CD4-positive, alpha-beta T cell treated with Interleukin-1 beta for 1 hour (primary cell): ENCODE measurements at places on chromosomes 6 and 20.

DNA sequence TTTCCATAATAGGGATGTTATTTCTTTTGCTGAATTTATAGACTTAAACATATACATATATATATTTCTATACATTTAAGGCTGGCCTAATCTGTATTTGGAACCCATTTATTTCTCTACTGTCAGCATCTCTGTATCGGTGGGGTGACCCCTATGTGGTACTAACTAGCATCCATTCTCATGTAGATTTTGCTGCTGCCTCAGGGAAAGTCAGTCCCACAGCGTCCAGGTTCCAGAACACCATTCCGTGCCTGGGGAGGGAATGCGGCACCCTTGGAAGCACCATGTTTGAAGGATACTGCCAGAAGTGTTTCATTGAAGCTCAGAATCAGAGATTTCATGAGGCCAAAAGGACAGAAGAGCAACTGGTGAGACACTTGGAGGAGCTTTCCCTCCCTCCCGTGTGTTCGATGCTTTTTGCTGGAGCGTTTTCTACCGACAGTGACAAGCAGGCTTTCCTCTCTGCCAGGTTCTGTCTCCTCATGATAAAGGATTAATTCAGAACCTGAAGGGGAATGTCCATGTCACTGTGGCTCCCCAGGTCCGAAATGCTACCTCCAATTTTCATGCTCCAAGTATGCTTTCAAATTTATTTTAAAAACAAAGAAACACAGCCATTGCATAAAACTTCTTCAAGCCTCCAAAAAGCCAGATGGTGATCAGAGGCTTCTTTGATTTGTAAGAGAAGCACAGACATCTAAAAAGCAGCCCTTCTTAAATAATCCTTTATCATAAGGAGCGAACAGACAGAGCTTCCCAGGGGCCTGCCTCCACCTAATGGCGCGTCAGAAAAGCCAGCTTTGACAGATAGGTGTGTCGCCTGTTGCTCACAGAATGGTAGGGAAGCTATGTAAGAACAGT lies 13.1 kb downstream of the TNFAIP3 start:
- no peak for DNase-seq

DNA sequence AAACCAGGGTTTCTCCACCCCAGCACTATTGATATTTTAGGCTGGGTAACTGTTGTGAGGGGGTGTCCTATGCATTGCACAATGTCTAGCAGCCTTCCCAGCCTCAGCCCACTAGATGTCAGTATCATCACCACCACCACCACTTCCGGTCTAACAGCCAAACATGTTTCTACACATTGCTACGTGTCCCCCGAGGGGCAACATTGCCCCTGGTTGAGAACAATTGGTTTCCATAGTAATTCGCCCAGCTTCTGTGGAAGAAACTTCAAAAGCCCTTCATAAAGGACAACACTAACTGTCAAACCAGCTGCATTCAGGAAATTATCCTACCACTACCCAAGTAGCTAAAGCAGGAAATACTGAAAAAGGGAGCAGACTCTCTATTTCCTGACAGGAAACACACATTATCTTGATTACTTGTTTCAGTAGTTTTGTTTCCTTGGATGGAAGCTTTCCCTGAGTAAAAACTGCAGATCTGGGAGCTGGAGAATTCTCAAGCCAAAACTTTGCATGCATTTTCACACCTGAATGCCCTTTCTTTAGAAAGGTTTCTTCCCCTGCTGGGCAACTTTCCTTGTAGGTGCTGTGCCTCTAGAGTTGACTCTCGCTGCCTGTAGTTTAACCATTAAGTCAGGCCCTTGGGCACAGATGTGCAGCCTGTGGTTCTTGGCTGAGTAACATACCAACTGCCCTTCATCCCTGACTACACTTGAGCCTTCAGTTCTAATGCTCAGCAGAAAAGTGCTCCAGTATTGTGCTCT lies 23.6 kb downstream of the PKHD1 start:
- peak; percentile 51 for DNase-seq

DNA sequence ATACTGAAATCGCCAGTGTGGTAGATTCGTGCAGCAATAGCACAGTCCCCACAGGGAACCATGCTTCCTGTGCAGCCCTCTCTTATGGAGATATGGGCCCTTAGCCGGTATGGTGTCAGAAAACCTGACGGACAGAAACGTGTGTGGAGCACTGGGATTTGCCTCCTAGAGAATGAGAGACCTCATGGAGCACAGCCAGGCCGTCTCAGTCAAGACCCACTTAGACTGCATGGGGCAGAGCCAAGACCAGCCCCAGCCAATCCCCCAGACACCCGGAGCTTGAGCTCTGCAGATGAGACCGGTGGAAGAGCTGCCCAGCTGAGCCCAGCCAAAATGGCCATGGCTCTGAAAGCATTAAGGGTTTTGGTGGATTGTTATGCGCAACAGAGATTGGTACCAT lies 163.7 kb downstream of the DLL1 start:
- no peak for DNase-seq

- DNase-seq: no peak
These were observed 82.2 kb upstream of the DUSP22 start for GRCh38 chr6:210104-210456.

DNA sequence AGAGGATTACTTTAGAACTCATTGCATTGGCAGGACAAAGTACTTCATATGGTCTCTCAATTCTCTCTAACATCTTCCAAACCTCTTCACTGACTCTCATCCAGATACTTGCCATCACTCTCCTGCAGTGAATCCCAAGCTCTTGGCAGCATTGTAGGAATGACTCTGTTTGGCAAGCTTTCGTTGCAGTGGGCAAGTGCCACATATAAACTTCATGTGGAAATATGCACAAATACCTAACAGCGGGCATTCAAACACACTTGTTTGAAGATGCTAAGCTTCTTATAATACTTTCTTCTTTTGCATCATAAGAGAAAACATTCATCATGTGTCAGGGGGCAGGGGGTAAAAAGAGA lies 86.2 kb upstream of the F13A1 start:
- no peak for DNase-seq

DNA sequence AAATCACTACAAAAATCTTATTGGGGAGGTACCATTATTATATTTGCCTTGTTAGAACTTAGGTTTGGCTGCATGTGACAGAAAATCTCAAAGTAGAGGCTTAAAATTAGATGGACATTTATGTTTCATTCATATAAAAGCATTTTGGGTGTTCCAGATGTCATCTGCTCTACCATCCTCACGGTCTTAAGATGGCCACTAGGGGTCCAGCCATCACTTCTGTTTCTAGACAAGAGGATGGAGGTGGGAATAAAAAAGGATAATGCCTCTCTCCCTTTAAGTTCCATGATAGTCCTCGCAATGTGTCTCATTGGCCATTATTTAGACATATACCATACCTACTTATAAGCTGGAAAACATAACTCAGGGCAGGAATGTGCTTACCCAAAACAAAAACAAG lies 929.5 kb downstream of the KIF16B start:
- DNase-seq: no peak

DNA sequence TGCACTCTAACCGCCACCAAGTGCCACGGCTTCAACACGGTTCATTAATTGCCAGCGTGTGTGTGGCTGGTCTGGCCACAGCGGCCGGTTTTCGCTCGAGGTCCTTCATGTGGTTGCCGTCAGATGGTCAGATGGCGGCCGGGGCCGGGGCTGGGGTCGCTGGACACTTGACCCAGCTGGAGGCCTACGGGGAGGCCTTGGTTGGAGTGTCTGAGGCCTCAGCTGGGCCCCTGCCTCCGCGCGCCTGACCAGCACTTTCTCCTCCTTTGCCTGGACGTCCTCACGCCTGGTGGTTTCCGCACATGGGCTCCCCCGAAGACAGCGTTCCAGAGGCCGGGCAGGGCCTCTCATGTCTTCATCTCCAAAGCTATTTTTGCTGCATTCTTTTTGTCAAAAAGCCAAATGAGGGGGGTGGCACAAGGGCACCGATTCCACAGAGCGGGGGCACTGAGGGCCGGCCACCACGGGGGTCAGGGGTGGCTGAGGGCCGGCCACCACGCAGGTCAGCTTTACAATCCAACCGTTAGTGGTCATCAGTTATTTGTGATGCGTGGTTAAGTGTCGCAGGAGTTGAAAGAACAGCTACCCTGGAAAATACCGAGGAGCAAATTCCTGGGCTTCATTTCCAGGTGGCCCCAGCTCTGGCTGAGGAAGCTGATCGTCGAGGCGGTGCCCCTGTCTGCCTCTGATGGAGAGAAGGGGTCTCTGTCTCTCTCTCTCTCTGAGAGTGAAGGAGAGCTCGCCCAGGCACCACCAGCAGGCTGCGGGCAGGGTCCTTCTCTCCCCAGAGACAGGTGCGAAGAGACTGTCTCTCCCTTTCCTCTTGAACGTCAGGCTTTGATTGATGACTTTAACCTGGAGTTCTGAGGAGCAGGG lies 50.5 kb upstream of the FRMD1 start:
- no peak for DNase-seq
